ENCODE measurements at places on chromosomes 6 and 20. TPM values are rescaled to one million over a fixed set of nuclear protein-coding genes. Genes with fewer than 3 reads are reported as not detected.

GRCh38 chr6:106146852-106147351, 60.8 kb downstream of the PRDM1 start:
- DNase-seq, result no peak

GRCh38 chr20:11364736-11365135, 553.0 kb upstream of the BTBD3 start:
- DNase-seq, result no peak

DNA sequence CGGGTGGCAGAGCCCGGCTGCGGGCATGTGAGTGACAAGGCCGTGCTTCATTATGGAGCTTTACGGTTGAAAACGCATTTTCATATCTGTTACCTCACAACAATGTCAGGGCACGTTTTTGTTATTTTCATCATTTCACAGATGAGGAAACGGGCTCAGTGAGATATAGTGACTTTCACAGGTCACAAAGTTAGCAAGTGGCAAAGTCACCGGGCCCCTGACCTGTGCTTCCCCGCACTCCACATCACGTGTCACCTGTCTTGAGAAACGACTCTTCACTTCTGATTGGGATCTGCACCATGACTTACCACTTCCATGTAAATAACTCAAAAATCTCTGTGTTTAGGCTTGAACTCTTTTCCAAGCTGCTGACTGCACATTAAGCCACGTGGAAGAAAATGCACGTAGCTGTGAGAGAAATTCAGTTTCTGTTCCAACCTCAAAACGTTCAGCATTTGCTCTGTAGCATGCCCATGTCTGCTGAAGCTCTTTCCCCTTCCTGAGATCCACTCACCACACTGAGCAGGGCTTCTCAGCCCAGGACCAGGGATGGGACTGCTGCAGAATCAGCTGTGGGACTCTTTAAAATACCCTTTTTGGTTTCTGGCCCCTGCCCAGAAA, 107.2 kb downstream of the ARMC2 start:
- DNase-seq, result no peak

DNA sequence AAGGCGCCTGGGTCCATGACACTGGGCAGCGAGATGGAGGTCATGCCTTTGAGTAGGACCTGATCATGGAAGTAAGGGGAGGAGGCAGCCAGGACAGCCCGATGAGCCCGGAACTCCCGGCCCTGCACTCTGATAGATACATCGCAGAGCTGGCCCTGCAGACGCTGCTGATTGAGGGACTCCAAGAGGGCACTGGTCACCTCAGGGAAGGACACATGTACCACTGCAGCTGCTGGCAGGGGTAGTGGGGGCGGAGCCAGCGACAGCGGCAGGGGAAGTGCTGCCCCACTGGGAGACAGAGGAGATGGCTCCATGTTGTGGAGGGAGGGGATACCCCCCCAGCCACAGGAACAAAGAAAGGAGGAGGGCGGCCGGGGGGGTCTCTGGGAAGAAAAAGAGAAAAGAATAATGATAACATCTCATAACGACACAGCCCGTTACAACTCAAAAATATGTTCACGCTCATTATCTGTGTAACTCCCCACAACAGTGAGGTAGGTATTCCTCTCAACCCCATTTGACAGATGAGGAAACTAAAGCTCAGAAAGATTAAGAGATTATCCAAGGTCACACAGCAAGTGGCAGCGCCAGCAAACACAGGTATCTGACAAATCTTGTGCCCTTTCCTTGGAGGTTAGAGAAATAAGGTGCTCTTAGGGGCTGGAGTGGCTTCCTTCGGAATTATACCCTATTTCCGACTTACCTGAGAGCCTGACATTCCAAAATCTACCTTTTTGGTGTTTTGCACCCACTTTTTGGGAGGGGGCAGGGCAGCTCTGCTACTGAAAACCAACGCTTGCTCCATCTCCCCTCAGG, 733 bp downstream of the ZBTB22 start:
- peak; percentile 65 for DNase-seq

GRCh38 chr6:132491303-132491702, 21.6 kb downstream of the STX7 start:
- DNase-seq, result no peak

GRCh38 chr6:152634773-152635172, 2.4 kb downstream of the SYNE1 start:
- no peak for DNase-seq

DNA sequence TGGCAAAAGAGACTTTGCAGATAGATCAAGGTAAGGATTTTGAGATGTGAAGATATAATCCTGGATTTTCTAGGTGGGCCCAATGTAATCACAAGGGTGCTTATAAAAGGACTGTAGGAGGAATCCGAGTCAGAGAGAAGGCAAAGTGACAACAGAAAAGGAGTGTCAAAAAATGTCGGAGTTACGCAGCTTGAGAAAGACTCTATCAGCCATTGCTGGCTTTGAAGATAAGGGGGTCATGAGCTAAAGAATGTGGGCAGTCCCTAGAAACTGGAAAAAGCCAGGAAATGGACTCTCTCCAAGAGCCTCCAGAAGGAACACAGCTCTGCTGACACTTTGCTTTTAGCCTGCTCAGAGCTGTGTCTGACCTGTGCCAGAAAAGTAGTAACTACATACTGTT, 8.7 kb upstream of the RWDD1 start:
- no peak for DNase-seq

- no peak for DNase-seq
Observed at GRCh38 chr6:91088515-91088914, 501.6 kb upstream of the MAP3K7 start.

- no peak for DNase-seq
Observed at GRCh38 chr6:151004383-151005024, 139.0 kb downstream of the MTHFD1L start.

GRCh38 chr6:16767765-16768476, 6.7 kb upstream of the ATXN1 start:
- DNase-seq, result no peak

- DNase-seq, result no peak
Observed at GRCh38 chr20:12928755-12929401, 79.9 kb upstream of the SPTLC3 start.

DNA sequence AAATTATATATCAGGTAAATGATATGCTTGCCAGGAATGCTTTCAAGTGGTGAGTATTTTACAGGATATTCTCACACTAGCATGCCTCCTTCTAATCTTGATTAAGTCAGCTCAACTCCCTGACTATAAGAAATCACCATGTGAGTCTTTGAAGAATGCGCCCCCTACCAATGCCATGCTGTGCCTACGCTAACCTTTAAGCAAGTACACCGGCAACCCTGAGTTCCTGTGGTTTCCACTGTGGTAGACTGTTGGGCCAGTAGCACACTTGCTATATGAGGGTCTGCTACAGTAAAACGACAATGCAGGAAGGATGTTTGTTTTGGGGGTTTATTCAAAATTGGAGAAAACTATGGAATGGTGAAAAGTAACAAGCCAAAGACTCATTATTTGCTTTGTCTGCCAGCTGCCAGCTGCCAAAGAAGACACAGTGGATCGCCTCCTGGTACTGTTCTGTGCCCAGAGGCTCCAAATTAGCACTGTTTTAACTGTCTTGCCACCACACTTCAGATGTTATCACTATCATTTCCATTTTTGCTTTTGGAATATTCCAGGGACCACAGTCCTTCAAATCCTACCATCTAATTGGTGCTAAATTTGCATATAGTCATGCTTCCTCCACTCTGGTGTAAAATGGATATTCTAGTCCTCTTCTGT, 333.5 kb downstream of the RNGTT start:
- DNase-seq, result no peak

GRCh38 chr20:48736231-48736630, 91.6 kb downstream of the PREX1 start:
- no peak for DNase-seq

GRCh38 chr6:126033696-126034095, 47.4 kb downstream of the TRMT11 start:
- no peak for DNase-seq

DNA sequence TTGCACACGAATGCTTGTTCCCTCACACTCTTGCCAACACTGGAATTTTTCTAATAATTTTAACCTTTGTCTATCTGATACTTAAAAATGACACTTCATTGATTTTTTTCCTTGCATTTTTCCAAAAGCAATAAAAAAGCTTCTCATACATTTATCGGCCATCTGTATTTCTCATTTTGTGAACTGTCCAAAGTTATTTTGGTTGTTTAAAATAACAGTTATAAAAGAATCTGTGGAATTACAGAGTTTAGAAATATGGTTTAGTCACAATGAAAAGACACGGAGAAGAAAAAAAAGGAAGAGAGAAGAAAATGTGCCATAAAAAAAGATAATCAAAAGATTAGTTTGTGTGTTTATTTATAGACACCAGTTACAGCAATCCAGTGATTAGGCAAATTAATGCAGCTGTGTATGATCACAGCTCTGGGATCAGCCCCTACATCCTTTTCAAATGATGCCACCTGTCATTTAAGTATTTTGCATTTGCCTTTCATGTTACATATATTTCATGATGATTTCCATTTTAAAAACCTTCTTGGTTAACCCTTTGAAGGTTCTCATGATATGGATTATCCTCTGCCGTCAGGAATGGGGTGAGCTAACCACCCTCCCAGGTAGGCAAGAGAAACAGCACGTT, 171.7 kb downstream of the BACH2 start:
- no peak for DNase-seq

DNA sequence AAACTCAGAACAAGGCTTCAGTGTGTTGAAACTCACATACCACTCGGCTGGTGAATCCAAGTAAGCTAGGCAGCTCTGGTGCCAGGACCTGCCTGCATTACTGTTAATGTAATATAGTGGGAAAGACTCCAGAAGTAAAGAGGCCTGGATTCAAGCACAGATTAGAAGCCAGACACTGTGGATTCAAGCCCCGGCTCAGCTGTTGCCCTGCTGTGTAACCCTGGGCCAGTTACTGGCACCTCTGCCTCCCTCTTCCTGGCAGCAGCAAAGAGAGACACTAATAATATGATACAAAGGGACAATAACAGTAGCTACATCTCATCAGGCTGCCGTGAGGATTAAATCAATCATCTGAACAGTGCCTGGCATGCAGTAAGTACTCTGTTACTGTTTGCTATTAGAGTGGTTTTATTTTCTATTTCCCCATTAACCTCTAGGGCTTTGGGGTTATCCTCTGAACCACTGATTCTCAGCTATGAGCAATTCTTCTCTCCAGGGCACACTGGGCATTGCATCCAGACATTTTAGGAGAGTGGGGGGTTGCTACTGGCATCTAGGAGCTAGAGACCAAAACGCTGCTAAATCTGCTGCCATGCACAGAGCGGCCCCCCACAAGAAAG, 92.9 kb downstream of the ZMYND8 start:
- DNase-seq, result no peak

DNA sequence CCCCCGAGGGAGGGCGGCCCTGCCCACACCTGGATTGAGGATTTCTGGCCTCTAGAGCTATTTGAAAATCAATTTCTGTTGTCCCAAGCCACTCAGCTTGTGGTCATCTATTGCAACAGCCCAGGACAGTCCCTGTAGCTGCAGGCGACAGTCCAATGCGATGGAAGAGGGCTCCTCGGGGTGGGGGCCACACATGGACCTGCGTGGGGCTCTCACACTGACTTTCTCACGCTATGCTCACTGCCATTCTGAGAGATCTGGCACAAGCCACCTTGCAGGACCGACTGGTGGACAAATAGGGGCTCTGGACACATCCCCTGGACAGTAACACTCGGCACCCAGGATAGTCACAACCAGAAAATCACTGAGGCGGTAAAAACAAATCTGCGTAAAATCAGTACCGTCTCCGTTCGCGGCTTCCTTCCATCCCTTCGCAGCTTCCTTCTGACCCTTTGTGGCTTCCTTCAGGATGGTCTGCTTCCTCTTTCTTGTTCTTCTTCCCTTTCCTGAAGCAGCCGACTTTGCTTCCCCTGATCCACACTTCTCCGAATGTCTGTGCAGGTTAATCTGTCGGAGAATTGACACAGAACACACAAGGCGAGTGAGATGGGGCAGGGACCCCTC, 21.8 kb downstream of the CTCFL start:
- DNase-seq, result no peak

DNA sequence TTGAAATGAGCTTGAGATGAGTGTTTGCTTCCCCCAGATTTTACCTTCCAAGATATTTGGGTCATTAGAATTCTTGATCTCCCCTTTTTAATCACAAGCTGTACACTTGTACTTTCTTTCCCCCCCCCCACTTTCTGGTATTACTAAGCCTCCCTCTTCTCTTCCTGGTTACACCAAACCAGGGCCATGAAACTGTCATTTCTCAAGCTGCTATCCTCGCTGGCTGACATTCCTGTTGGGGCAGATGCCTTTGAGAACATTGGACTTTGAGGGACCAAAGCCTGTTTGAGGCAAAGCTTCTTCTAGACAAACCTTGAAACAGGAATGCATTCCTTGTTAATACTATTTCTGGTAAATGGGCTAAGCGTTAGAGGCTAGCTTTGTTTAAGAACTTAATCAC, 32.3 kb upstream of the MAP3K7 start:
- no peak for DNase-seq

DNA sequence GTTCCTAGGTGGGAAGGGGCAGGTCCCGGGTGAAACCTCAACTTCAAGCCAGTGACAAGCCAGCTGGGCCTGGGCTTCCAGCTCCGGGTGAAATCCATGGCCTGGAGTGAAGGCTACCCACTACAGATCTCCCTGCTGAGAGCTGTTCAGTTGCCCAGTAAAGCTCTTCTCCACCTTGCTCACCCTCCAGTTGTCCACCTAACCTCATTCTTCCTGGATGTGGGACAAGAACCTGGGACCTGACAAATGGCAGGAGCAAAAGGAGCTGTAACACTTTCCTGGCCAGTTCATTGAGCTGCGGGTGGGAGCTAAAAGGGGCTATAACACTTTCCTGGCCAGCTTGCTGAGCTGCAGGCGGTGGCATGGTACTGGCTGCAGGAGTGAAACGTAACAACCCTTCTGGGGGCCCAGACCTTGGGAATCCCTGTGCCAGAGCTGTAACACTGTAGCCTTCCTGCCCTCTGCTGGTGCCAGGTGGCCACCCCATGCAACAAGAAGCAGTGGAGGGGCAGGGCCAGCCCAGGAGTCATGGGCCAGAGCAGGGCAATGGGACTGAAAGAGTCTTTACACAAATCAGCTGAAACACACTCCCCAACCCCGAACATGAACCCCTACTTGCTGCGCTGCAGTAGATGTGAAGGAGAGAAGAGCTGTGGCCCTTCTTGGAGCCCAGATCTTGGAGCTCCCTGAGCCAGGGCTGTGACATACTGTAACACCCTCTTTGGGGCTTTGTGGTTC, 3.6 kb upstream of the HINT3 start:
- no peak for DNase-seq

DNA sequence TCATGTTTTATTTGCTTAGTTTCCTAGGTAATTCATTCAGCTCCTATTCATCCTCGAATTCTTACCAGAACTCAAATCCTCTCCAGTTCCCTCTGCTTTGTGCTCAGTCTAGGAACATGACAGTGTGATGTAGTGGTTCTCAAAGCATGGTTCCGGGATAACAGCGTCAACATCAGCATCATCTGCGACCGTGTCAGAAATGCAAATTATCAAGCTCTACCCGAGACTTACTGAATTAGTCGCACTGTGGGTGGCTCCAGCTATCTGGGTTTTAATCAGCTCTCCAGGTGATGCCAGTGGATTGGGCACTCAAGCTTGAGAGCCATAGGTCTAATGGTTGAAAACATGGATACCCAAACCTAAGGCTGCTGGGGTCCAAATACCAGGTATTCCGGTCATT, 7.7 kb upstream of the STK35 start:
- DNase-seq, result no peak

GRCh38 chr6:166673309-166673708, 46.3 kb upstream of the RPS6KA2 start:
- no peak for DNase-seq

Gene POM121L2
- not detected for total RNA-seq

Gene FAM83D
- total RNA-seq, result 0.35 TPM

Gene SLC17A3
- total RNA-seq, result not detected

Gene ZNF391
- 0.51 TPM for total RNA-seq

Gene BPIFB2
- total RNA-seq, result not detected

Gene SAPCD1
- total RNA-seq, result 0.86 TPM

Gene APOBEC2
- total RNA-seq, result 211 TPM

Gene CST7
- 0.48 TPM for total RNA-seq

Gene ESR1
- total RNA-seq, result 1.2 TPM

Gene LY6G6C
- not detected for total RNA-seq

All from Right ventricle myocardium superior (tissue), 1 donor.